Stimulated activated CD8-positive, alpha-beta memory T cell treated with anti-CD3 and anti-CD28 coated beads, Interleukin-12 subunit alpha, Interleukin-12 subunit beta, amount 100 ng/mL, for 4 hours (primary cell): ENCODE measurements at places on chromosomes 7 and 10.

DNA sequence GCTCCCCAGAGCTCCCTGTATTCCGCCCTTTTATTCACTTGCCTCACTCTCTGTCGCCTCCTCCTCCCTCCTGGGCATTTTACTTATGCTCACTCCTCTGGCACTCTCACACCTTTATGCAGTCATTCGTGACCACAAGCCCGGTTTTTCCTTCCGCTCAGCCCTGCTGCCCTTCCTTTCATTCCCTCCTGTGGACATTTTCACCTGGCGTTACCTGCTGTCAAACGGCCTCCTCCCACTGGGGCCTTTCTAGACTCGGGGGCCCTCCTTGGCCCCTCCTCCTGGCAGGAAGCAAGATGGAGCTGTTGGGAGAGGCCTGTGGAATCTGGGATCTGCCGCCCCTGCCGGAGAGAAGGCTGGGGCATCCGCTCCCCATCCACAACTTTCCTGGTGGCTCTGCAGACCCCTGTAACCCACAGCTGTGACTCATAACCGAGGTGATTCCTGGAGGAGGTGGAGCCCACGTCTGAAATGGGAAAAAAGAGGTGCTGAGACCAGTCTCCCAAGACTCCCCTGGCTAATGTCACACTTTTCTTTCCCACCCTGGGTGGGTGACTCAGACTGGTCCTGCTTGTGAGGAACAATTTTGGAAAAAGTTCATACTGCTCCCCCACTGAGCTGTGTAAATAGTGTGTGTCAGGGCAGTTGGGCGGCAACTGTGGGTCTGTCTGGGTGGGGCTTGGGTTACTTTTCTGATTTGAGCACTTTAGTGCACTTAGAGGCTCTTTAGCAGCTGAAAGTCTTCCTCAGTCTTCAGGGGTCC is 1.2 kb downstream of the VCL start:
- no peak for DNase-seq

DNA sequence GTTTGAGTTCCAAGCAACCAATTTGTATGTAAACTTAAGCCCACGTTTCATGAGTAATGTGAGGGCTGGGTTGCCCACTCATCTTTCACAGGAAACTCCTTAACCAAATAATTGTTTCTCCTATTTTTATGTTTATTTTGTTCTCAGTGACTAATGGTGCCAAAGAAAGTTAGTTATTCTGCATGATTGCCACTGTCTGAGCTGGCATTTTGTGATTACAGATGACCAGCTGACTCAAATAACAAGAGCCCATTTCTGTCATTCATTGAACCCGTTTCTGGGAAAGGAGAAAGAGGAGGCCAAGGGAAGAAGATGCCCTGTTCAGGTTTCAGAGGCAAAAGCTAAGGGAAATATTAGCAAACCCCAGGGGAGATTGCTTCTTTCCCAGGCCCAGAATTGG is 186.9 kb upstream of the MYO3A start:
- DNase-seq: no peak

GRCh38 chr7:23287612-23288011 is 11.5 kb upstream of the MALSU1 start:
- no peak for DNase-seq

- no peak for DNase-seq
Measured at GRCh38 chr7:95859429-95859828, 87.1 kb downstream of the DYNC1I1 start.

GRCh38 chr10:34644224-34644623 is 170.9 kb downstream of the PARD3 start:
- no peak for DNase-seq

DNA sequence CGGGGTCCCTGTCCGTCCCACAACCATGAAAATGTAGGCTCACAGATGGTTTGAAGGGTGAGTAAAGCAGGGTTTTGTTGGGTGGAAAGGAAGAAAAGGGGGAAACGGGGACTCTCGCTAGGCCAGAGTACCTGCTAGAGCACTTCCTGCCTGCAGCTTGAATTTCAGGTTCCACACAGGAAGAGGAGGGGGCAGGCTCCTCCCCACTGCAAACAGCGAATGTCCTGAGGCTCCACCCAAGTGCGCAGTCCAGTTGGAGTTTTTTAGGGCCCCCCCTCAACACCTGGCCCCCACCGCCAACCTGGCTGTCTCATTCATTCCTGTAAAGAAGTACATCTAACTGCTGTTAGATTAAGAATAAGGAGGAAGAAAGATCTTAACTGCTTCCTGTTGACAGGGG is 414.7 kb downstream of the SH2D4B start:
- DNase-seq: no peak

GRCh38 chr10:6299234-6299633 is 96.5 kb downstream of the PFKFB3 start:
- no peak for DNase-seq

DNA sequence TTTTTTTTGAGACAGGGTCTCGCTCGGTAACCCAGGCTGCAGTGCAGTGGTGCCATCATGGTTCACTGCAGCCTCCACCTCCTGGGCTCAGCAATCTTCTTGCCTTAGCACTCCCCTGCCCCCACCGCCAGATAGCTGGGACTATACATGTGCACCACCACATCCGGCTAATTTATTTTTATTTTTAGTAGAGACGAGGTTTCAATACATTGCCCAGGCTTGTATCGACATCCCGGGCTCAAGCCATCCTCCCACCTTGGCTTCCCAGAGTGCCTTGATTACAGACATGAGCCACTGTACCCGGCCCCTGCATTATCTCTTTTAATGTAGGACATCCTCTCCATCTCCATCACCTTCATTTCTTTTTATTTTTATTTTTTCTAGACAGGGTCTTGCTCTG is 213.3 kb downstream of the CUX1 start:
- DNase-seq: no peak

DNA sequence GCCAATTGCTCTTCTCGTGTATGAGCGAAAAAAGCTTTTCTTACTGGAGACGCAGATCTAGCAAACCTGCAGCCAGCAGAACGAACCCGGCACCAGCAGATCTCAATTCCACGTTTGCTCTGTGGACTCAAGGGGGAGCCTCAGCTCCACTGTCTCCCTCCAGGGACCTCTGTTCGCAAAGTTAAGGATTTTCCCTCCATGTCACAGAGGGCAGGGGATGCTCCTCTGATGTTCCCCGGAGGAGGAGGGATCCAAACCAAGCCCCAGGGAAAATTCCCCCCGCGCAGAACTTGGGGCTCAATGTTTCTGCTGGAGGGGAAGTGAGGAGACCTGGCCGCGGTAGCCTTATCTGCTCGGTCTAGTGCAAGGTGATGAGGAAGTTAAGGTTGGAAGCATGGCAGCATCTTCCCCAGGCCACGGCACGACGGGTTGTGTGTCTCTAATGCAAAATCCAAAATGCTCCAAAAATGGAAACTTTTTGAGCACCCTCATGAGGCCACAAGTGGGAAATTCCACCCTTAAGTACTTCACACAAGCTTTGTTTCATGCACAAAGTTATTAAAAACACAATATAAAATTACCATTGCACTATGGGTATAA is 9.0 kb downstream of the IQCE start:
- DNase-seq: no peak

GRCh38 chr10:45422866-45423659 is 49.0 kb downstream of the ALOX5 start:
- no peak for DNase-seq

GRCh38 chr10:137606-138005 is 2.4 kb downstream of the ZMYND11 start:
- DNase-seq: no peak

DNA sequence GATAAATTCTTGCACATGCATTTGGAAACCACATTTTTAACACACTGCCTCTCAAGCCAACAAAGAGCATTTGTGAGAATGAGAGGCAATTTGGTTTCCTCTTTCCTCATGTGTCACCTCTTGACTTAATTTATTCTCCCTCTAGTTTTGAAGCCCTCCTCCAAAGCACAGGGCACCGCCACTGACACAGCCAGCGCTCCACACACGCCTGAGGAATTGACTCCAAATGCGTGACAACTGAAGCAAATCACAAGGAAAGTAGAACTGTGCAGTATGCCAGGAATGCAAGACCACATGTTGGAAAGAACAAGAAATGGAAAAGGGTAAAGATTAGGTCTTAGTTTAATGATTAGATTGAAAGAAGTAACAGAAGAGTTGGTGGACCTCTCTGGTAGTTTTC is 173.3 kb downstream of the LSM5 start:
- no peak for DNase-seq

DNA sequence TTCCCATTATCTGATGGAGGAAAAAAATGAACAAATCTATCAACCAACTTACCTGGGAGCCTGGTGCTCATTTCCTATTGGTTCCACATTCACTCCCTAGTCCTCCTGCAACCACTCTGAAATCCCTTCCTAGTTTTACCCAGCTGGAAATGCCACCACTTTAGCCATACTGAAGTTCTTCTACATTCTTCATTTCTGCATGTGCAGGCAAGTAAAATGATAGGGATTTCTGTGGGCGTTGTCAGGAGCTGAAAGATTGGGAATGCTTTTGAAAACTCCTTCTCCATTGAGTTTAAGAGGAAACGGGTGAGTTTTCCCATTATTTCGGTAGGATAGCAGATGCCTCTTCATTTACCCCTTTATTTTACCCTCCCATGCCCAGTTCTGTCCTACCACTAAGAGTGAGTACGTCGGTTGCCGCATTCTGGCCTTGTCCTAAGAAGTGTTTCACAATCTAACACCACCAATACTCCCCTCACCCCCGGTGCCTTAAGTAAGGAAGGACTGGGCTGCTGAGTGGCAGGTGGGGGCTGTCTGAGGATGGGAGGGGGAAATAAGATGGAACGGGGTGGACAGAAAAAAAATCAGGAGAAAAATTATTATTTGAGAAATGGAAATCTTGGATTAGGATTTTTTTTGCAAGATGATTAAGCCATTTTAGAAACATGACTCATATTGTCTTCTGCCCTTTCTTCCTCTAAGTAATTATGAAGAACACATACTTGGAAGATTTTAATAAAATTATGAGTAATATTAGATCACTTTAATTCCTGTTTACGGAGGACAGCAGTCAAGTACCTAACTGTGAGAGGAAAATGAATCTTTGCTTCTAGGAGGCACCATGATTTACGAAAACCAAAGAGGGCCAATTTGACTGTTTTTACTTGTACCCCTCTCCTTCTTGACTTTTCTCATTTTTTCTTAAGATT is 13.2 kb upstream of the TAS2R60 start:
- no peak for DNase-seq

GRCh38 chr7:95687759-95688343 is 84.5 kb upstream of the DYNC1I1 start:
- DNase-seq: no peak

GRCh38 chr7:108057951-108058481 is 55.1 kb upstream of the LAMB1 start:
- DNase-seq: no peak

GRCh38 chr10:127928021-127928806 is 21.3 kb downstream of the PTPRE start:
- DNase-seq: no peak
